Activated CD8-positive, alpha-beta memory T cell treated with anti-CD3 and anti-CD28 coated beads, Interleukin-2, amount 50 U/mL, for 48 hours (primary cell): ENCODE measurements at places on chromosomes 6 and 20.

DNA sequence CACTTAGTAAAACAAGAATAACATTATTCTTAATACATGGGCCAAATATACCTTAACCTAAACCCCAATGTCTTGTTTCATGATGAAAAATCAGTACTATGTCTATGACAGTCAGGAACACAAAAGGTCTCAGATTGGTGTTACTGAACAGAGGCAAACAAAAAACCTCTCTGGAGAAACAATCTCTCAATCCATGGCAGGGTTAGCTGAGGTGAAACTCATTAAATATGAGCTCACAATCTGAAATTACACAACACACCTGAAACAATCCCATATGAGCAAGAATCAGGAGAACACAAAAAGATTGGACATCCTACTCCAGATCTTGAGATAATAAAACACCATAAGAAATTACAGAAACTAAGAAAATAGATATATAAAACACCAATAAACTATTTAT, 6.5 kb upstream of the SLC17A4 start:
- DNase-seq: no peak

GRCh38 chr6:165556116-165556843, 106.8 kb downstream of the PDE10A start:
- DNase-seq: no peak

DNA sequence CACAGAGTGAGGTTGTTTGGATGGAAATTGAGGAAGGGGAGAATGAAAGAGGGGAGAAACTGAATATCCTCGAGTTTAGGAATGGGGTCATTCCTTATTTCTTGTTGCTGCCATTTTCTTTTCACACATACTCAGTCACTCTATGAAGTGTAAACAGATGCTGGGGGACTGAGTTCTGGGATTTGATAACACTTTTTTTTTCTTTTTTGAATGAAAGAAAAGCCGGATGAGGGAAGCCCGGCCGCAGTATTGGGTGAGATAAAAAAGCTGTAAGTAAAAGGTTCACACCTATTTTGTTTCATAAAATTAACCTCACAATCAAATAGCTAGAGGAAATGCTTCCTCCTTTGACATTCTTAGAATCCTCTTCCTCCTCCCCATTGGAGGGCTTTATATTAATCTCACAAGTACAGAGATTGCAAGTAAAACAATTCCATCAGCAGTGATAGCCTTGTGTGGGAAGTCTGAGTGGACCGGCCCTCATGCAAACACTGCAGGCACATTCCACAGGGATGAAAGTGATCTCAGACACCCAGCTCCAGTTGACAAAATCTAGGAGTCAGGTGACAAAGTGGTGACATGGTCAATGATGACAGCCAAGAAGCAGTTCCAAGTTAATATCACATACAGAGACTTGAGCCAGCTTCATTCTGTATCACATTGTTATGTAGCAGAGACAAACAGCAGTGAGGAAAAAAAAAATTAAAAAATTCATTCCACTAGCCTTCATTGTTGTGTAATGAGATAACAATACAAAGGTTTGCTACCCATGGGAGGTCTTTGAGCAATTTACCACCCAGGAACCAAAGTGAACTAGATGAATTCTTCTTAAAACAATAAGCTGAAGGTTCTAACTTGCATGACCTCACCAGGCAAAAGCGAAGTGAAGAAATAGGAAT, 391.1 kb upstream of the HSF2 start:
- DNase-seq: no peak

DNA sequence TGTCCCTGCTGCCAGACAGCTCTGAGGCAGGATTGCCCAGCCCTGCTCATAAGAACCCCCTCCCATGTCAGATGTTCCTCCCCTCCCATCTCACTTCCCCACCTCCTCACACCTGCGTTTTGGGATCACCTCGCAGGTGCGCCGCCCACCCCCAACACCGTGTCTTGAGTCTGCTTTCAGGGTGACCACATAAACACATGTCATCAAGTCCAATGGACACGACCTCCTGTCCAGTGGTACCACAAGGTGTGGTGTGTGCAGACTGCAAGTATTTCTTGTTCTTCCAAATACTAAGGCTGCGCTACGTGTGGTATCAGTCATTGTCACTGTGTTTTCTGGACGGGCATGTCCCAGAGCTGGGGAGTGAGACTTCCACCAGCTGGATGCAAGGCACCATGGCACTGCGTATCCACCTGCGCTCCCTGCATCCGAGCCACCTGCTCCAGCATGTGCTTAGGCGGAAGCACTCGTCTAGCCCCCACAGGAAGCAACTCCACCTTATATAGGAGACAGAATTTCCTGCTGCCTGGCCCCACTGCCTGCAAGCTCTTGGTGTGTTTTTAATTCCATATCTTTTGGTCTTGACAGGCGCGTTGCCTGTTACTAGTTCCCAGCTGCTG, 119.7 kb upstream of the NXT1 start:
- DNase-seq: no peak

GRCh38 chr6:36963451-36964290, 9.1 kb downstream of the PI16 start:
- no peak for DNase-seq

GRCh38 chr6:133435065-133435728, 194.0 kb downstream of the EYA4 start:
- DNase-seq: no peak

- DNase-seq: no peak
Measured at GRCh38 chr6:166644681-166645080, 17.6 kb upstream of the RPS6KA2 start.
